ENCODE measurements at places on chromosomes 11 and 22.

DNA sequence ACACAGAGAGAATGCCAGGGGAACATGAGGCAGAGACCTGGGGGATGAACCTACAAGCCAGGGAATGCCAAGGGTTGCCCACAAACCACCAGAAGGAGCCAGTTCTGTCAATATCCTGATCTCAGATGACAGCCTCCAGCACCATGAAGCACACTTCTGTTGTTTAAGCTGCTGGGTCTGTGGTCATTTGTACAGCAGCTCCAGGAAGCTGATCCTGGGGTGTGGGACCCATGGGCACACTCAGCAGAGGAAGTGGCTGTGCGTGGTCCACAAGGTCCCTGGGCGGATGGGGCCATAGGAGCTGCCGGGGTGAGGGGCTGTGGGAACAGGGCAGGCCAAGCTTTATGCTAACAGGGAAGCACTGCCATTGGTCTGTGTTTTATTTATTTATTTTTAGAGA lies 12.1 kb downstream of the PPM1F start:
- peaks cover 38% of the 10 kb centered on the region for H3K4me1 ChIP-seq
- H3K27me3 ChIP-seq = no peaks in the 10 kb centered on the region
- H3K27ac ChIP-seq = peak overlapping the region; percentile 34
- no peak for DNase-seq

DNA sequence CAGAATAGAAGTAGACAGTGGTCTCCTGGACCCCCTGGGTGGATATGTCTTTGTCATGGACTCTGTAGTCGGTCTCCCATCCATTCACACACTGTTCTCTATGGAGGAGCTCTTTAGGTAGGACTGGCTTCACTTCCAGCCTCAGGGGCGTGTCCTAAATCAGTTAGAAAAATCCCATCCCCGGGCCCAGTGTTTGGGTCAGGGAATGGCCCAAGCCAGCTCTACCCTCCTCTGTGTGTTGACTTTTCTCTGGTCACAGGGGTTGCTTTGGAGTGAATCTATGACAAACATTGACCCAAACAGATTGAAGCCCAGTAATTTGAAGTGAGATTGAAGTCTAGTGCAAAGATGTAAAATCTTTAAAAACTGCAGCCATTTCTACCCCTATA lies 34.0 kb downstream of the WEE1 start:
- H3K4me3 ChIP-seq = no peak overlapping the region
- H3K4me1 ChIP-seq = peaks cover 19% of the 10 kb centered on the region
- H3K27me3 ChIP-seq = no peaks in the 10 kb centered on the region
- no peaks in the 10 kb centered on the region for H3K36me3 ChIP-seq

DNA sequence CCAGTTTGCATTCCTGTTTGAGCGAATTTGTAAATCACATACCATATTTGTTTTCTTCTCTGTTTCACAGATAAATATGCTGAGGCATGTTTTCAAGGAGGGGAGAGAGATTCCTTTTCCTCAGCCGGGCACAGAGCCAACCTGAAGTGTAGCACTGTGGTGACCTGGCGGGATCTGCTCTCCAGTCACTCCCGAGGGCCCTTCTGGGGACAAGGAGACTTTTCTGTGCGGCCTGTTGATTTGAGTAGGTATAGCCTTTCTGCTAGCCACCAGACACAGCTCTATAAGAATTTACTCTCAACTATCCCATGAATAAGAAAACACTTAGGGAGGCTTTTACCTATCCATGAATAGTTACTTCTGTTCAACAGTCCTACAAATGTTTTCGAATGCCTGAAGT lies 63.5 kb upstream of the FDX1 start:
- no peak overlapping the region for H3K4me3 ChIP-seq
- H3K36me3 ChIP-seq = no peaks in the 10 kb centered on the region
- H3K27ac ChIP-seq = no peak overlapping the region
- H3K4me1 ChIP-seq = peaks cover 11% of the 10 kb centered on the region
- DNase-seq = no peak
- H3K27me3 ChIP-seq = no peaks in the 10 kb centered on the region

DNA sequence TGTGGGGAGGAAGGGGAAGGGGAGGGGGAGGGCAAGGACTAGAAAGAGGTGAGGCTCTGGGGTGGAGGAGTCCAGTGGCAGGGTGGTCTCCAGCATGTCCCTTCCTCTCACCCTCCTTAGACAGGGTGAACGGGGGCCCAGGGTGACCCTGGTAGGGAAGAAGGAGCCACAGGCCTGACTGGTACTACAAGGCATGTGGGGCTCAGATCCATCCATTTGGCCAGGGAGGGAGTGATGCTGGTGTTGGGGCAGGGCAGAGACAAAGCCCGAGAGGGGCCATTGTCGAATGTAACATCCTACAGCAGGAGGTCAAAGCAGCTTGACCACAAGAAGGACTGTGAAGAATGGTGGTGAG lies 69.0 kb upstream of the SHISAL1 start:
- DNase-seq = no peak
- no peak overlapping the region for H3K27ac ChIP-seq
- no peaks in the 10 kb centered on the region for H3K4me1 ChIP-seq
- no peaks in the 10 kb centered on the region for H3K36me3 ChIP-seq

DNA sequence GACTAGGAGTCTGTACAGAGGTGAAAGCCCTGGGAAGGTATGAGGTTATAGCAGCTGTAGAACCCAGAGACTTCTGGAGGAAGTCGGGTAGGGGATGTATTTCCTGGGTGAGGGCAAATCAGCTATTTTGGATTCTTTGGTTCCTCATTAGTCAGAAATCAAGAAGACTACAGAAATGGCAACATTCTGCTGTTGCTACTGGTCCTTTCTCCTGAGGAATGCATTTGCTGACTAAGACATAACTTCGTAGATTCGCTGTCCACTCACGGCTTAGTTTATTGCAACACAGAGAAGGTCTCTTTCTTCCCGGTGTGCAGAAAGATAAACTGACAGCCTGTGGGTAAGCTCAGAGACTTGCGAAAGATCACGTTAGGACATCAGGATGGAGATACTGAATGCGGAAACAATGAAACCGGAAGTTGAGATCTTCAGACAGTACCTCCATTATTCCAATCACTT lies 25.3 kb upstream of the SESN3 start:
- no peaks in the 10 kb centered on the region for H3K36me3 ChIP-seq
- DNase-seq = no peak
- H3K27ac ChIP-seq = no peak overlapping the region
- H3K27me3 ChIP-seq = no peaks in the 10 kb centered on the region
- peaks cover 37% of the 10 kb centered on the region for H3K4me1 ChIP-seq

- no peak for DNase-seq
- peaks cover 23% of the 10 kb centered on the region for H3K4me1 ChIP-seq
- H3K27me3 ChIP-seq = no peaks in the 10 kb centered on the region
Observed at GRCh38 chr11:6598555-6598954, 4.9 kb downstream of the RRP8 start.

DNA sequence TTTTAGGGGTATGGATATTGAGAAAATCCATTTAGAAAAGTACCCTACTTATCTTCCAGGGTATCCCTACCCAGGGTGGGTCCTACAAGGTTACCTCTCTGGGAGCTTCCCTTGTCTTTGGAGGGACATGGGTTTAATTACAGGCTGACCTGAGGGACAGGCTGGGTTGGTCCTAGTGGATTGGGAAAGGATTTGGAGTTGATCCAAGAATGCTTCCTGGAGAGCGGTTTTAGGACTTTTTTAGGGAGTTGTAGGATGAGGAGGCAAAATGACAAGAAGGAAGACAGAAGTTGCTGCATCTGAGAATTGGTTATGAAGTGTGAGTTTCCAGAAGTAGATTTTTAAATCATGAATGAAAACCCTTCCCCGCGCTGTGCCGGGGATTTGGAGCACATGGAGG lies 61.8 kb upstream of the CRTAM start:
- no peak for DNase-seq
- H3K27me3 ChIP-seq = peaks cover 8% of the 10 kb centered on the region
- no peak overlapping the region for H3K27ac ChIP-seq
- no peak overlapping the region for H3K4me3 ChIP-seq

GRCh38 chr11:98040061-98040808 lies 980.5 kb upstream of the CNTN5 start:
- H3K4me1 ChIP-seq = no peaks in the 10 kb centered on the region
- H3K27me3 ChIP-seq = no peaks in the 10 kb centered on the region
- no peak for DNase-seq
- H3K36me3 ChIP-seq = no peaks in the 10 kb centered on the region

GRCh38 chr11:114340311-114341131 lies 44.3 kb downstream of the NNMT start:
- peak overlapping the region; percentile 43 for H3K4me3 ChIP-seq
- H3K4me1 ChIP-seq = peaks cover 9% of the 10 kb centered on the region
- no peaks in the 10 kb centered on the region for H3K36me3 ChIP-seq
- H3K27me3 ChIP-seq = peaks cover 20% of the 10 kb centered on the region
- H3K27ac ChIP-seq = no peak overlapping the region

DNA sequence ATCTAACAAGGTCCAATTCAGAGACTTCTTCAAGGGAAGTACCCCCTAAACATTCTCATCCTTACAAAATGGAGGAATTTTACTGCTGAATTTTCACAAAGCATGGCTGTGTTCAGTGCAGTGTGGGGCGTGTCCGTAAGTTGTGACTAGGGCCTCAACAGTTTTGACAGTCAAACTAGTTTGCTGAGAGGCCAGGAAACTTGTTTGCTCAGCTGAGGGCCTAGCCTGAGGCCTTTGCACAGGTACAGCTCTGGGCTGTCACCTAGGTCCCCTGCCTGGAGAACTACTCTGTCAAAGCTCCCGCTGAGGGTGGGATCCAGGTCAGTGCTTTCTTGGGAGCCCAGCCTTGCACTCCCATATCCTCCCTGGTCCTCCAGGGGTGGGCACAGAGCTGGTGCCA lies 27.9 kb downstream of the TCP11L1 start:
- peaks cover 48% of the 10 kb centered on the region for H3K36me3 ChIP-seq
- no peak overlapping the region for H3K27ac ChIP-seq
- no peaks in the 10 kb centered on the region for H3K27me3 ChIP-seq
- no peak overlapping the region for H3K4me3 ChIP-seq
- peaks cover 30% of the 10 kb centered on the region for H3K4me1 ChIP-seq
- DNase-seq = no peak

DNA sequence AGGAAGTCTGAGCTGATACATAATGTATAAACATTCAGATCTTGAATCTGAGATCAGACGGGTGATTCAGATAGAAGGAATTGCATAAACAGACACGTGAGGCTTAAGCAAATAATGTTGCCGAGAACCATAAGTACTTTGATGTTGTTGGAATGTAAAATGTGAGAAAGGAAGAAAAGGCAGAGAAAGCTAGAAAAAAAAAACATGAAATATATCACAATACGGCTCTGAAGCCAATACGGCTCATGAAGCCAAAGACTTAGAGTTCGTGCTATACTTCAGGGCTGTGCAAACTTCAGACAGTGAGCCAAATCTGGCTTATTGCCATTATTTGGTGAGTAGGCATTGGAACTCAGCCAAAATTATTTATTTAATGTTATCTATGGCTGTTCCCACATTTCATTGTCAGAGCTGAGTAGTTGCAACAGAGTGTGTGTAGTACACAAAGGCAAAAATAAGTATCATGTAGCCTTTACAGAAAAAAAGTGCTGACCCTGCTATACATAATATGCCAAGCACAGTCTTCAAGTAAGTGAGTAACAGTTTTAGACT lies 673.3 kb downstream of the CNTN5 start:
- H3K27ac ChIP-seq = no peak overlapping the region
- H3K36me3 ChIP-seq = no peaks in the 10 kb centered on the region
- no peaks in the 10 kb centered on the region for H3K4me1 ChIP-seq
- no peak for DNase-seq

GRCh38 chr11:9943386-9944110 lies 279.7 kb downstream of the SWAP70 start:
- DNase-seq = no peak
- no peaks in the 10 kb centered on the region for H3K36me3 ChIP-seq
- no peaks in the 10 kb centered on the region for H3K4me1 ChIP-seq
- H3K27ac ChIP-seq = no peak overlapping the region
- no peaks in the 10 kb centered on the region for H3K27me3 ChIP-seq

DNA sequence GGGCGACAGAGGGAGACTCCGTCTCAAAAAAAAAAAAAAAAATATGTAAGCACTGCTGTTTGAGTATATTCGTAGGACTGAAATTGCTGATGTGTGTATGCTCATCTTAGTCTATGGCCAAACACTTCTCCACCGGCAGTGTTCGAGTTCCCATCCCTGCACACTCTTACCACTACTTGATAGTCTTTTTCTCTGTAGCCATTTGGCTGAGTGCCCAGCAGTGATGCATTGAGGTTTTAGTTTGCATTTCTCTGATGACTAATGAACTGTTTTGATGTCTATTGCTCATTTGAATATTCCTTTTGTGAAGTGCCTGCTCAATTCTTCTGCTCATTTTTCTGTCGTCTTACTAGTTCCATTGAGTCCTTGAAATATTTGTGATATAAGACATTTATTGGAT lies 1.9 kb downstream of the TIRAP start:
- H3K27me3 ChIP-seq = no peaks in the 10 kb centered on the region
- peak overlapping the region; percentile 49 for H3K4me3 ChIP-seq
- peaks cover 11% of the 10 kb centered on the region for H3K36me3 ChIP-seq
- peak overlapping the region; percentile 62 for H3K27ac ChIP-seq
- H3K4me1 ChIP-seq = peaks cover 35% of the 10 kb centered on the region

DNA sequence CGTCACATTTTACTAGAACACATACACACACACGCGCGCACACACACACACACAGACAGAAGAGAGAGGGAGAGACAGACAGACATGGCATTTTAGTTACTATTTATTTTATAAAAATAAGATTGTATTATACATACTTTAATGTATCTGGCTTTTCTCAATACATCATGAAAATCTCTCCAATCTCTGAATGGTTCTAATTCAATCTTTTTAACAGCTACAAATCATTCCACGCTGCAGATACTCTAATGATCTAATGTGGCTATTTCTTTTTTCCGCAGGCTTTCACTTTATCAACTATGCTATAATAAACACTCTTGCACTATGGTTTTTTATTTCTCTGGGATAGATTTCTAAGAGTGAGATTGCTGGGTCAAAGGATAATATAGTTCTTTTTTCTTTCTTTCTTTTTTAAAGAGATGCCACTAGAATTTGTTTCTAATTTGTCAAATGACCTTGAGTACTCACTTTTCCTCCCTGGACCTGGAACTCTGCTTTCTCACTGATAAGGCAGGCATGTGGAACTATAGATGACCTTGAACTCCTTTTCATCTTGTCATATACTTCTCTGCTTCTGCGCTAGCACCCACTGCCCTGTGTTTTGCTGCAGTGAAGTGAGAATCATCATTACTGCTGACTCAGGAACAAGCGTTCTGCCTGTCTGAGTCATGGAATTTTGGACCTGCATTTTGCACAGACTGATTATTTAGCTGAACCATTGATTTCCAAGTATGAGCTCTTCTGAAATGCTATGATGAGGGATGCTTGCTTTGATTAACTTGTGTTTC lies 4.9 kb upstream of the SLC6A5 start:
- H3K4me1 ChIP-seq = peaks cover 2% of the 10 kb centered on the region
- H3K27ac ChIP-seq = no peak overlapping the region
- H3K27me3 ChIP-seq = peaks cover 56% of the 10 kb centered on the region
- H3K4me3 ChIP-seq = no peak overlapping the region

GRCh38 chr11:1116104-1116503 lies 41.4 kb downstream of the MUC2 start:
- H3K27ac ChIP-seq = no peak overlapping the region
- H3K27me3 ChIP-seq = no peaks in the 10 kb centered on the region
- no peaks in the 10 kb centered on the region for H3K36me3 ChIP-seq
- no peak overlapping the region for H3K4me3 ChIP-seq
- H3K4me1 ChIP-seq = no peaks in the 10 kb centered on the region

GRCh38 chr11:108635106-108635505 lies 29.8 kb upstream of the DDX10 start:
- no peaks in the 10 kb centered on the region for H3K36me3 ChIP-seq
- no peak overlapping the region for H3K27ac ChIP-seq
- H3K4me1 ChIP-seq = no peaks in the 10 kb centered on the region
- DNase-seq = no peak
